CD8-positive, alpha-beta memory T cell (primary cell): ENCODE measurements at places on chromosomes 16 and 17. TPM values are rescaled to one million over a fixed set of nuclear protein-coding genes. Genes with fewer than 3 reads are reported as not detected.
A peak's percentile ranks its signal among the peaks of the same experiment; 100 is the strongest.

DNA sequence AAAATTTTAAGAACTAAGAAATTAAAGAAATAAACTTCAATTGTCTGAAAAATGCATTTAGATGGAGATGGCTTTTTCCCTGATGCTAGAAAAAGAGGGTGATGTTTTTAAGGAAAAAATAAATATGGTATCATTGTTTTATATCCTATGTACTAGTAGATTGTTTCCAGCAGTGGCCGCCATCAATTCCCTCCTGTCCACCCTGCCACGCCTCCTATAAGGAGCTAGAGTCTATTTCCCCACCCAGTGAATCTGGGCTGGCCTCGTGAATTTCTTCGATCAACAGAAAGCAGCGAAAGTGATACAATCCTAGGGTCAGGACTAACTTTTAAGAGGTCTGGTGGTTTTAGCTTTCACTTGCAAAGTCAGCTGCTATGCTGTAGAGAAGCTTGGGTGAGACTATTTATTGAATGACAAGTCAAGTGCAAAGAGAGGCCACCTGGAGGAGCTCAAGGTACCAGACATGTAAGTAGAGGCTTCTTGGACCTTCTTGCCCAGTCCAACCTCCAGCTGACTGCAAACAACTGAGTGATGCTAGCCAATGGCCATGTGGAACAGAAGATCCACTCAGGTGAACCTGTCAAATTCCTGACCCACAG lies 80.9 kb upstream of the MTMR4 start:
- no peaks in the 10 kb centered on the region for H3K4me1 ChIP-seq
- H3K4me3 ChIP-seq: no peak overlapping the region
- no peak for DNase-seq
- no peaks in the 10 kb centered on the region for H3K36me3 ChIP-seq
- H3K27me3 ChIP-seq: no peaks in the 10 kb centered on the region

GRCh38 chr17:38896346-38896954 lies 26.6 kb downstream of the LASP1 start:
- H3K4me3 ChIP-seq: no peak overlapping the region
- DNase-seq: no peak
- no peaks in the 10 kb centered on the region for H3K27me3 ChIP-seq
- H3K36me3 ChIP-seq: peaks cover 17% of the 10 kb centered on the region
- H3K27ac ChIP-seq: peak overlapping the region; percentile 22

Gene CCL2
- total RNA-seq: 5.5 TPM

DNA sequence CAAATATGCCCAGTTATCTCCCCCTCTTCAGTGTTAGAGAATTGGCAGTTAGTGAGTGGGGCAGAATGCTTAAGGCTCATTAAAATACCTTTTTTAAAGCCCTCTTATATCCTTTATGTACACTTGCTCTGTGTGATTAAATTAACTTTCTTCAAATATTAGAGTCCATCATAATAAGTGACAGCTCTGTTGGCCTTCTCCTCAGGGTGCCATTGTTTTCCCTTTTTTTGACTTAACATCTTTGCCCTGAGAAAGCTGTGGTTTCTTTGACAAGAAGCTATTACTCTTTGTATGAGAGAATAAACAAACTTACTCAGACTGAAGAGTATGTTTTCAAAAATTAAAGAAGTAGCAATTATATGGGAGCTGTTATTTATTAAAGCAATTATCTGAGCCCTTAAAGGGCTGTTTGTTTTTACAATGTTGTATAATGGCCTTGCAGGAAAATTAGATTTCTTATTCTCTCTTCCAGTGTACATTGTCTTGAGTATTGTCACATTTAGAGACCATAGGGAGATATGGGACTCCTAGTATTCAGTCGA lies 13.4 kb downstream of the RBBP6 start:
- no peaks in the 10 kb centered on the region for H3K27me3 ChIP-seq
- no peak overlapping the region for H3K27ac ChIP-seq
- H3K36me3 ChIP-seq: peaks cover 41% of the 10 kb centered on the region
- DNase-seq: no peak
- H3K4me3 ChIP-seq: no peak overlapping the region

Gene KRTAP9-8
- not detected for total RNA-seq

- no peaks in the 10 kb centered on the region for H3K36me3 ChIP-seq
- no peaks in the 10 kb centered on the region for H3K4me1 ChIP-seq
- no peak for DNase-seq
- H3K4me3 ChIP-seq: no peak overlapping the region
These were observed 16.9 kb downstream of the SLX4 start for GRCh38 chr16:3594316-3595109.

GRCh38 chr17:28346746-28347246 lies 10.5 kb downstream of the POLDIP2 start:
- H3K27ac ChIP-seq: no peak overlapping the region
- peaks cover 57% of the 10 kb centered on the region for H3K36me3 ChIP-seq
- H3K4me1 ChIP-seq: no peaks in the 10 kb centered on the region
- H3K4me3 ChIP-seq: no peak overlapping the region
- DNase-seq: no peak
- H3K27me3 ChIP-seq: no peaks in the 10 kb centered on the region

Gene NPIPB2
- 9.4 TPM for total RNA-seq

DNA sequence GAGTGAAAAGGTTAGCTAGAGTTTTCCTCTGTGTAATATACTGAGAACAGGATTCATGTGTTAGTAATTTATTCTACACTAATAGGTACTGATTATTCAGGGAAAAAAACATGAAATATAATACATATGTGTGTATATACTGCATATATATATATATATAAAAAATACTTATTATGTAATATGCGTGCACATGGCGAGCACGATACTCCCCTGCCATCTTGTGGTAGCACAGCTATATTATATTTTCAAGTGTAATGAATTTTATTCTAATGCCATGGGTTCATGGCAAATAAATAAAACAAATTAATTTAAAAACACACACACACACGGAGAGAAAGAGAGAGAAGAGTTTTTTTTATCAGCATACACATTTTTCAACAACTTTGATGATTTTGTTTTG lies 460.6 kb downstream of the KCNJ2 start:
- H3K27me3 ChIP-seq: no peaks in the 10 kb centered on the region
- H3K4me3 ChIP-seq: no peak overlapping the region
- no peaks in the 10 kb centered on the region for H3K36me3 ChIP-seq
- H3K4me1 ChIP-seq: no peaks in the 10 kb centered on the region
- no peak for DNase-seq

- no peak overlapping the region for H3K4me3 ChIP-seq
- H3K4me1 ChIP-seq: peaks cover 45% of the 10 kb centered on the region
- H3K27me3 ChIP-seq: peaks cover 97% of the 10 kb centered on the region
- H3K36me3 ChIP-seq: no peaks in the 10 kb centered on the region
- no peak for DNase-seq
- H3K27ac ChIP-seq: no peak overlapping the region
These were observed 4.2 kb downstream of the LHX1 start for GRCh38 chr17:36941265-36942010.

- H3K4me1 ChIP-seq: no peaks in the 10 kb centered on the region
- DNase-seq: no peak
- no peak overlapping the region for H3K27ac ChIP-seq
- no peaks in the 10 kb centered on the region for H3K36me3 ChIP-seq
- peaks cover 5% of the 10 kb centered on the region for H3K27me3 ChIP-seq
These were observed 13.7 kb downstream of the GPR179 start for GRCh38 chr17:38329808-38330730.

- no peaks in the 10 kb centered on the region for H3K36me3 ChIP-seq
- no peak overlapping the region for H3K4me3 ChIP-seq
- no peaks in the 10 kb centered on the region for H3K27me3 ChIP-seq
These were observed 11.4 kb downstream of the IGFBP4 start for GRCh38 chr17:40454613-40454995.

Gene C1QBP
- 544 TPM for total RNA-seq

DNA sequence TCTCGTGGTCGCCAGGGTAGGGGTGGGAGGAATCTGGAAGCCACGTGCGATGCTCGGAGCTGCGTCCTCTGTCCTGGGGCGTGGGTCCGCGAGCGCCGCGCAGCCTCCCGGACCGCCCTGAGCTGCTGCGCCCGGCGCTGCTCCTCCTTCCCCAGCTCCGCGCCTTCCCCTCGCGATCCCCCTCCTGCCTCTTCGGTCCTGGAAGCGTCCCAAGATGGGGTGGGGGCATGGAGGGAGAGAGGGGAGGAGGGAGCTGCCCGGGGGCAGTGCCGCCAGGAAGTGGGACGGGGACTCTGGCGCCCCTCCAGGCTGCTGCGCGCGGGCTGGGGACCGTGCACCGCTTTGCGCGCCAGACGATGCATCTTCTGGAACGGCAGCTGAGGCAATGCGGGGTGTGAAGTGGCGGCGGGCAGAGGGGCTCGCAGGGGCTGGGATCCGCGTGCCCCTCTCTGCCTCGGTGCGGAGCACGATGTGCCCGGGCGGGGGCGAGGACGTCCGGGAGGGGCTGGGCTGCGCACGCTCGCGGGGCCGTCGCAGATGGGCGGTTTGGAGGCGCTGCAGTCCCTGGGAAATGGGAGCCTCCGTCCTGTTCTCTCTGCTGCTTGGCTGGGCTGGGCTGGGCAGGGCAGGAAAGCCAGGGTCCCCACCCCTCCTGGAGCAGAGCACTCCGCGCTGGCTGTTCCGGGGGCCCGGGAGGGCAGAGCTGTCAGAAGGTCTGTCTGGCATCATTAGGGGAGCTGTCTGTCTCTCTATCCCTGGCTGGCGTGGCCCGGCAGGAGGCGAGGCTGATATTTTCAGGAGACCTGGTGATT lies 388.0 kb downstream of the SEC14L1 start:
- H3K27me3 ChIP-seq: peaks cover 7% of the 10 kb centered on the region
- peak; percentile 19 for DNase-seq
- H3K27ac ChIP-seq: no peak overlapping the region
- H3K4me3 ChIP-seq: no peak overlapping the region
- no peaks in the 10 kb centered on the region for H3K4me1 ChIP-seq
- H3K36me3 ChIP-seq: no peaks in the 10 kb centered on the region

Gene DBF4B
- 16.1 TPM for total RNA-seq

Gene TVP23A
- not detected for total RNA-seq
